ENCODE measurements at places on chromosomes 11 and 22. TPM values are rescaled to one million over a fixed set of nuclear protein-coding genes. Genes with fewer than 3 reads are reported as not detected.

FUT4 gene
- total RNA-seq: 5.3 TPM

ART1 gene
- not detected for total RNA-seq

TCN1 gene
- total RNA-seq: 112 TPM

SLC6A5 gene
- not detected for total RNA-seq

CLMP gene
- 82.9 TPM for total RNA-seq

PNPLA5 gene
- total RNA-seq: not detected

LINC01488 gene
- not detected for total RNA-seq

MYO7A gene
- total RNA-seq: 4.5 TPM

NDUFC2 gene
- 105 TPM for total RNA-seq

OR5D16 gene
- total RNA-seq: not detected

GNG3 gene
- not detected for total RNA-seq

- no peak for DNase-seq
Observed at GRCh38 chr22:22248878-22249277, 4.3 kb downstream of the VPREB1 start.

GRCh38 chr11:4167758-4168157 is 73.2 kb downstream of the RRM1 start:
- DNase-seq: no peak

GRCh38 chr11:75197512-75198277 is 42.9 kb upstream of the TPBGL start:
- no peak for DNase-seq

DNA sequence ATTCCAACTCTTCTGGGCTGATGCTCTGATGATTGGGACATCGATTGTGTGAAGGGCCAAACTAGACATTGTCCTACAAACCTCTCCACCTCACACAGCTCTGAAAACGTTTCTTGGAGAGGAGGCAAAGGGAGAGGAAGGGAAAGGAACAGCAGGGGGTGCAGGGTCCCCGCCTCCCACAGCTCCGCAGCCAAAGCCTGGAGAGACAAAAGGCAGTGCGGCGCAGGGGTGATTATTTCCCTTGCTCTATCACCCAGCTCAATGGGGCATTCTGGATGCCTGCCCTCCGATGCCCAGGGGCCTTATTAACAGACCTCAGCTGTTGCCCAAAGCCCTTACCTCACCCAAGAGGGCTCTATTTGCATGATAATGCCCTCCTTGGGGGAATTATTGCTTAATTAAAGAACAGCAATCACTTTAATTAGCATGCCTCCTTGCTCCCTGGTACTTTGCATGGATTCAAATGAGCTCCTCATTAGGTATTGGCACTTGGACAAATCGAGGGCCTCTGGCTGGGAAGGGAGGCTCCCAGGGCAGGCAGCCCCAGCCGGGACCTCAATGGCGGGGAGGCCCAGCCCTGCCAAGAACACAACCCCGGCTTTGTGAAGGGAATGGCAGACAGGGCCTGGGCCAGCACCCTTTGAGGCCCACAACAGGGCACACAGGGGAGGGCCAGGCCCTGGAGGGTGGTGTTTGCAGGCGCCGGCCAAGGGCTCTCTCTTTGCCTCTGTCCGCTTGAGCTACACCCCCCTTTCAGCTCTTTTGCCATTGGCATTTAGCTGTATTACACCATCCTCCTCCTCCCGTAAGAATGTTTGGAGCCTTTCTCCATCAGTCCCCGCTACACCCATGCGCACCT is 19.8 kb upstream of the CDON start:
- DNase-seq: no peak

- no peak for DNase-seq
Observed at GRCh38 chr11:9739123-9739900, 75.4 kb downstream of the SWAP70 start.

DNA sequence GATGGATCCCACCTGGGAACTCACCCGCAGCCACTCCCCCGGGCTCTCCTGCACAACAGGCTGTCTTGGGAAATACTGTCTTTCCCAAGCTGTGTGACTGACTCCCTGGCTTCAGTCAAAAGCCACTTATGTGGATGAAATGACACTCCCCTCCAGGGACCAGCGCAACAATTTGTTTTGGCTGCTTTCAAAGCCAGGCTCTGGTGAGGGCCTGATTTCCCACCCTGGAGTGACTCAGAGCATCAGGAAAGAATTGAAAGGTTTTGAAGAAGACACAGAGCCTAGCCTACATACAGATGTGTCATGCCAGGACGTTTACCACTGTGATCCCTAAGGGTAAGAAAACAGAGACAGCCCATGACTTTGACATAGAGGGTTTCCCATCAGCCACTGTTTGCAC is 550.5 kb downstream of the MIAT start:
- no peak for DNase-seq

DNA sequence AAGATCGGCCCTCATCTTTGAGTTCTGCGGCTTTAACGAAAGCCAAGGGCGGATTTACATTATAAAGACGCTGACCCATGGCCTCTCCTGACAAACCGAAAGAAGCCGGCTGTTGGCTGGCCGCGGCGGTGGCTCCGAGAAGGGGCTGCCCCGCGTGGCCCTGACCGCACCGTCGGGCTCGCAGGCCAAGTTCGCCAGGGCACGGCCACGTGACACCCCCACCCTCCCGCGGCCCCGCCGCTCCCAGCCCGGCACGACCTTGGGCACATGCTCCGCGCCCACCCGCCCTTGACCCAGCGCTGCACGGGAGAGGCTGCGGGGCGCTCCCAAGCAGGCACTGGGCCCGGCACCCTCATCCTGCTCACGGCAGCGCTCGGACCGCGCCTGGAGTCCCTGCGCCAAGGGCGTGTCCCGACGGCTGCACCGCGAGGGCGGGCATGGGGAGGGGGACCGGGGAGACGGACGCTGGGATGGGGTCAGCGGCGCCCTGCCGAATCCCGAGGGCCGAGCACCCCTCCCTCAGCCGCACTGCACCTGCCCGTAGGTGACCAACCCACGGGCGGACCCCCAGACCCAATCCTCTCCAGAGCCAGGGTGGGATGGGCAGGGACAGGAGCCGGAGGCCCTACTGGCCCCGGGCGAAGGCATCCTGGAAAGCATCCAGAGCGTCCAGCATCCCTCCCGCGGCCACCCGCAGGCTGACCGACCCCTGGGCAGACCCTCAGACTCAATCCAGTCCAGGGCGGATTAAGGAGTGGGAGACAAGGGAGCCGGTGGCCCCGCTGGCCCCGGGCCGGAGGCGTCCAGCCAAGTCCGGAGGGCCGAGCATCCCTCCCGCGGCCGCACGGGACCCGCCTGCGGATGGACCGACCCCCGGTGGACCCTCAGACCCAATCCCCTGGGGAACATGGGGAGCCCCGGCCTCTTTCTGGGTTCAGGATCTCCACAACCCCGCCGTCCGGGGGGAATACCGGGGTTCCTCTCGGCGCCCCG is 759 bp downstream of the CPT1A start:
- no peak for DNase-seq

- DNase-seq: no peak
Observed at GRCh38 chr11:20407344-20407743, 19.8 kb downstream of the PRMT3 start.

DNA sequence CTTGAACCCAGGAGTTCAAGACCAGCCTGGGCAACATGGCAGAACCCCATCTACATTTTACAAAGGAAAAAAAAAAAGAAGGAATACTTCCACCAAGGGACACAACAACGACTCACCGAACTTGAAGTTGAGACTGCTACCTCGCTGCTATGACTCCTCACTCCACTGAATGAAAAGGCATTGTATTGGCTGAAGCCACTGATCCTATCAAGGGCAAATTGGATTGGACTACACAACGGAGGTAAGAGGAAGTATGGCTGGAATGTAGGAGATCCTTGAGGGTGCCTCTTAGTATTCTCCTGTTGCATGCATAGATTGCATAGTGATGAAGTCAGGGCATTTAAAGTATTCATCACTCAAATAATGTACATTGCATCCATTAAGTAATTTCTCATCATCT is 97.9 kb downstream of the CWF19L2 start:
- DNase-seq: no peak

- DNase-seq: no peak
Observed at GRCh38 chr11:34560511-34560910, 46.9 kb upstream of the ELF5 start.

DNA sequence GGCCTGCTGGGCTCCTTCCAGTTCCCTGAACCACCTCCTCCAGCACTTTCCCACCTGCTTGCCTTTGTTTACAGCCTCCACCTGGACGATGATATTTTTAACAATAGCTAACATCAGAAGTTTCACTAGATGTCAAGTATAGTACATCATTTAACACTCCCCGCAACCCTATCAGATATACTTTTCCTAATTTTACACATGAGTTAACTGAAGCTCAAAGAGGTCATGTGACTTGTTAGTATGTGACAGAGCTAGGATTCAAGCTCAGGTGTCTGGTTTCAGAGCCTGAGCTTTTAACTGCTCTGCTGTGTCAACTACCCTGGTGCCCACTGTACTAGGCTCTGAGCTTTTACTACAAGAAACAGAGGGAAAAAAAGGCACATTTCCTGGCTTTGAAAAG is 14.3 kb upstream of the HPX start:
- no peak for DNase-seq

- peak; percentile 74 for DNase-seq
Observed at GRCh38 chr11:65426839-65427690, 4.5 kb downstream of the NEAT1 start.

GRCh38 chr11:61751384-61751783 is 1.1 kb upstream of the MYRF start:
- no peak for DNase-seq

DNA sequence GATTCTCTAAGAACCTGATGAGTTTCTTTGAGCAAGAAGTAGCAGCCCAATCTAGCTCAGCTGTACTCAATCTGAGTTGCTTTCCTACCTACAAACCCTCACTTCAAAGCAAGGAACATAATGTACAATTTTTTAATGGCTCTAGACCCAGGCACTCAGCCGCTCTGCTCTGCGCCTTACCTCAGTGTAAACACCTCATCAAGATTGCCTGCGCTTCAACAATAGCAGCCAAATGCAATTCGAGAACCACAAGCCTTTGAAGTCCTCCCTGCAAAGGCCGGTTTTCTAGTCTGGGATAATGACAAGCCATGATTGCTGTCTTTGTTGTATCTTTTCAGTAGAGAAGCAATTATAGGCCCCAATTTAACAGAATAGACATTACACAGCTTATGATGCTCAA is 38.0 kb downstream of the JHY start:
- no peak for DNase-seq

DNA sequence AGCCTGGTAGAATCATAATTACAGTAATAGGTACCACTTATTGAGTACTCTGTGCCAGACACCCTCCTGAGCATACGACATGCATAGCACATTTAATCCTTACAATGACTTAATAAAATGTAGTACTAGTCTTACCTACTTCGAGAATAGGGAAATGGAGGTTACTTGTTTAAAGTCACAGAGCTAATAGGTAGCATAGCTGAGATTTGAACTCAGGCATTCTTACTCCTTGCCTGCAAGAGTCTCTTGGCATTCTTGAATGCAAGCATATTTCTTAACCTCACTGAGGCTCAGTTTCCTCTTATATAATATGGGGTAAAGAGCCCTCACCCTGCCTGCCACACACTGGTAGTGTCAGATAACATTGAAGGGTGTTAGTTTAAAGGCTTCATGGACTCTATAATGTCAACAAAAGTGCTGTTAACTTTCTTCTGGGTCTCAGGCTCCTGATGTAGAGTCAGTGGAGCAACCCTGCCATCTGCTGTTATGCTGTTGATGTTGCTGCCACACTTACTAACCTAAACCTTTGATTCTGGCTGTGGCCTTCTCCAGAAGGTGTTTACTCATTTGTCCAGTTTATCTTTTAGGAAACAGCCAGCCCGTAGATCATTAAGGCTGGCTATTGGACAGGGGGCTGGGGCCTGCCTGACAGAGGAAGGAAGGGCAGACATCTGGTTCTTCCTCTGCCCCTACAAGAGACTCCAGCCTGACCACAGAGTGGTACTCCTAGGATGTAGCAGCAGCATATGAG is 18.9 kb downstream of the LIMK2 start:
- no peak for DNase-seq

GRCh38 chr11:120121914-120122473 is 15.9 kb downstream of the TRIM29 start:
- DNase-seq: peak; percentile 70

DNA sequence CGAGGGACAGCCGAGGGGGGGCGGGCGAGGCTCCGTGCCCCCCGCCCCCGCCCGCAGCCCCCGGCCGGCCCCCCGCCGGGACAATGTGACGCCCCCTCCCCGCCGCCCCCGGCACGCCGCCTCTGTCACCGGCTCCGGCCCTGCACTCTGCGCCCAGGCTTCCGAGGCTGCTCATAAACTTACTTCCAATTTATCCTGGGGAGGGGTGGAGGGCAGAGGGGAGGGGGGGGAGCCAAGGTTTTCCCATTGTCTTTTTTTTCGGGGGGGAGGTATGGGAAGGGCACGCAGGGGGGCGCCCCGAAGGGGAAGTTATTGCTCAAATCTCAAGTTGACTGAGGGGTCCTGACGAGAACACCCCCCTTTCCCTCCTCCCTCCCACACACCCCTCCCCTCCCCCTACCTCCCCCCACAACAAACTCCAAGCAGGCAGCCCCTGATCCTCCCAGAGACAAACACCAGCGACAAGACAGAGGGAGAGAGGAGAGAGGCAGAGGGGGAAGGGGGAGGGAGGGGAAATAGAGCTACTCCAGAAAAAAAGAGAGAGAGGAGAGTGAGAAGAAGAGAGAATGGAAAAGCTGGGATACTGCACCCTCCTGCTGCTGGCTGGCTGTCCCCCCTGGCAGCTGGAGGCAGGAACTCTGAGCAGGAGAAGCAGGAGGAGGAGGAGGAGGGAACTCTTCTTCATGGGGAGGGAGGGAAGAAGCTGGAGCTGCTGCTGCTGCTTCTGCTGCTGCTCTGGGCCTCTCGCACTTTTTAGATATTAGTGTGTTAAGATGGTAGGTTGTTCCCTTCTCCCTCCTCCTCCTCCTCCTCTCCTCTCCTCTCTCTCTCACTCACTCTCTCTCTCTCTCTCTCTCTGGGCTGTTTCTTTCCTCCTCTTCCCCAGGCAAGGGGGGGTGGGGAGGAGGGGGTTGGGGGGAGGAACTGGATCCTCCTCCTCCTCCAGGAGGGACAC is 631 bp downstream of the PHF21A start:
- no peak for DNase-seq

- DNase-seq: no peak
Observed at GRCh38 chr11:35285471-35285870, 133.9 kb downstream of the SLC1A2 start.

- DNase-seq: no peak
Observed at GRCh38 chr11:82406611-82407010, 327.1 kb downstream of the FAM181B start.

DNA sequence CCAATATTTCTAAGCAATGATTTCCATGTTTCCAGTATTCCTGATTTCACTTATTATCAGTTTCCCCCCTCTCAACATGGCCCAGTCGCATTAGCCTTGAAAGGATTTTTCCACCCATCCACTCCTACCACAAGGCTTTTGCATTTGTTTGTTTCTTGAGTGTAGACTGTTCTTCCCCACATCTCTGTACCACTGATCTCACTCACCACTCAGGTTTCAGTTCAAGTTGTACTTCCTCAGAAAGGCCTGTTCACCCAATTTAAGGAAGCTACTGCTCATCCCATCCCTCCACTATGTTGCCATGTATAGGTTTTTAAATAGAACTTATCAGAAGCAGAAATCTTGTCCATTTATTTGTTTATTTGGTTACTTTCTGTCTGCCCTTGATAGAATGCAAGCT is 472.3 kb downstream of the FAM181B start:
- DNase-seq: no peak

GRCh38 chr22:22848364-22848866 is 39.2 kb upstream of the IGLL5 start:
- peak; percentile 34 for DNase-seq

Data from breast epithelium (tissue), 4 donors.